ENCODE measurements at places on chromosomes 6 and 20. TPM values are rescaled to one million over a fixed set of nuclear protein-coding genes. Genes with fewer than 3 reads are reported as not detected.

STMN3 gene
- total RNA-seq, result 14.7 TPM

ANKEF1 gene
- not detected for total RNA-seq

CLIC5 gene
- 0.03 TPM for total RNA-seq

LGSN gene
- not detected for total RNA-seq

NMBR gene
- not detected for total RNA-seq

SMOC2 gene
- total RNA-seq, result not detected

UST gene
- 8.0 TPM for total RNA-seq

SOBP gene
- total RNA-seq, result 0.42 TPM

SLC22A3 gene
- total RNA-seq, result not detected

PREX1 gene
- total RNA-seq, result 5.5 TPM

RPS6KA2 gene
- total RNA-seq, result 14.9 TPM

TUBB2A gene
- total RNA-seq, result 328 TPM

NKX2-4 gene
- not detected for total RNA-seq

TMEM217 gene
- 0.35 TPM for total RNA-seq

ENPP1 gene
- total RNA-seq, result 8.3 TPM

ARMH2 gene
- total RNA-seq, result not detected

LPIN3 gene
- total RNA-seq, result 12.2 TPM

BPI gene
- total RNA-seq, result not detected

ZBTB12 gene
- total RNA-seq, result 2.7 TPM

DSE gene
- 31.6 TPM for total RNA-seq

TCF21 gene
- not detected for total RNA-seq

EGFL8 gene
- total RNA-seq, result 1.4 TPM

RBM24 gene
- total RNA-seq, result 289 TPM

IMPG1 gene
- not detected for total RNA-seq

PBOV1 gene
- not detected for total RNA-seq

ESR1 gene
- total RNA-seq, result 0.83 TPM

MANEA gene
- 12.5 TPM for total RNA-seq

C20orf141 gene
- not detected for total RNA-seq

ZSCAN26 gene
- 8.6 TPM for total RNA-seq

SLC13A3 gene
- total RNA-seq, result 0.59 TPM

TRDN gene
- 2.7 TPM for total RNA-seq

SLC35F1 gene
- not detected for total RNA-seq

CST7 gene
- total RNA-seq, result 5.4 TPM

CCNC gene
- total RNA-seq, result 52.9 TPM

GPLD1 gene
- 0.26 TPM for total RNA-seq

VSX1 gene
- total RNA-seq, result not detected

HDGFL1 gene
- not detected for total RNA-seq

ID4 gene
- total RNA-seq, result not detected

ZC3H12D gene
- 0.05 TPM for total RNA-seq

KHDRBS2 gene
- total RNA-seq, result not detected

ENPP4 gene
- 7.3 TPM for total RNA-seq

MEI4 gene
- total RNA-seq, result not detected

RIPOR2 gene
- total RNA-seq, result 50.0 TPM

NHLRC1 gene
- 4.1 TPM for total RNA-seq

CUL9 gene
- 20.7 TPM for total RNA-seq
